ENCODE measurements at places on chromosomes 5 and 9.

DNA sequence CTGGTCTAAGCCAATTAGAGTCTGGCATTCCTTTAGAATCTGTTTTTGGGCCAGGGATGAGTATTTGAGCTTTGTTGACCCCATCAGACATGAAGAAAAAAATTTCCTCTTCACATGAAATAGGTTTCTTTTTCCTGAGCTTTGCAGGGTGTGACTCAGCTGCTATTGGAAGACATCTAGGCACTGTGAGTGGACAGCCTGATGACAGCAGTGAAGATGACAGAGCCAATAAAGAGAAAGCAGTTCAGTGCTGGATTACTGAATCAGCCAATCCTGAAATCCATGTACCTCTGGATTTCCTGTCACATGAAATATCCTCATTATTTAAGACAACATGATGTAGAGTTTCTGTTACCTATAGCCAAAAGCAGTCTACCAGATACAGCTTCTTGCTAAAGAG lies 51.3 kb upstream of the GRIA1 start:
- no peak for DNase-seq

GRCh38 chr5:54986269-54986654 lies 869 bp upstream of the ESM1 start:
- DNase-seq, result no peak

DNA sequence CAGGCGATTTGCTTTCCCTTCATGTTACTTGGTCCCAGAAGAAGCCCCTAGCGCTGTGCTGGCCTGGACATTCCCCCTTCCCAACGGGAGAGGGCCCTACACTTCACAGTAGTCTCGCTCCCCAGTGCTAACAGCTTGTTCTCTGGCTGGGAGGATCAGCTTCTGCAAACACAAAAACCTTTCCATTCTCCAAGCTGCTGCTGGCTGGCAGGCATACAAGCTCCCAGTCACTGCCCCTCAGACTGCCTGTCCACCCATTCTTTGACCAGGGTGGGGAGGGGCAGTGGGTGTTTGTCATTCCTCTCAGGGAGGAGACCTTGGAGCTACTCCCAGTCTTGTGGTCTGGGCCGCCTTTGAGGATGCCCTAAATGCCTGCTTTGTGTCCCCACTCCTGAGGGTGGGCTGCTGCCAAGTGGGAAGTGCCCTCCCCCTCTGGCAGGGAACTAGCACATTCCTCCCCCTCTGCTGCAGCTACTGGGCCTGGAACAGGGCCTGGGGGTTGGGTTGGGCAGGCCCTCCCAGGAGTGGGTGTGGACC lies 20.8 kb downstream of the ENHO start:
- DNase-seq, result peak; percentile 81

DNA sequence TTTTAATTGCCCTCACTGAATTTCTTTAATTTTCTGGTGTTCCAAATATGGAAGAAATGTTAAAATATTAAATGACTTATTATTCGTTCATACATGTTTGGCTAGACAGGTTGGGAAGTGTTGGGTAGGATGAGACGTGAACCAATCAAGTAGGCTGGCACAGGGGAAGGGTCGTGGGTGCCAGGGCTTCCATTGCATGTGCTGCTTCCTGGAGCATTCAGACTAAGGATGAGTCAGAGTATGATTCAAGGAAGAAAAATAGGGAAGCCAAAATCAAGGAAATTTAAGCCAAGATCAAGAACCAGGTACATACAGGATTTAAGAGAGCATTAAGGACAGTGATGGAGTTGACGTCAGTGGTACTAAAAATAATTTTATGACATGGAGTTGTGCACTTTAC lies 2068.0 kb downstream of the MAT2B start:
- no peak for DNase-seq

DNA sequence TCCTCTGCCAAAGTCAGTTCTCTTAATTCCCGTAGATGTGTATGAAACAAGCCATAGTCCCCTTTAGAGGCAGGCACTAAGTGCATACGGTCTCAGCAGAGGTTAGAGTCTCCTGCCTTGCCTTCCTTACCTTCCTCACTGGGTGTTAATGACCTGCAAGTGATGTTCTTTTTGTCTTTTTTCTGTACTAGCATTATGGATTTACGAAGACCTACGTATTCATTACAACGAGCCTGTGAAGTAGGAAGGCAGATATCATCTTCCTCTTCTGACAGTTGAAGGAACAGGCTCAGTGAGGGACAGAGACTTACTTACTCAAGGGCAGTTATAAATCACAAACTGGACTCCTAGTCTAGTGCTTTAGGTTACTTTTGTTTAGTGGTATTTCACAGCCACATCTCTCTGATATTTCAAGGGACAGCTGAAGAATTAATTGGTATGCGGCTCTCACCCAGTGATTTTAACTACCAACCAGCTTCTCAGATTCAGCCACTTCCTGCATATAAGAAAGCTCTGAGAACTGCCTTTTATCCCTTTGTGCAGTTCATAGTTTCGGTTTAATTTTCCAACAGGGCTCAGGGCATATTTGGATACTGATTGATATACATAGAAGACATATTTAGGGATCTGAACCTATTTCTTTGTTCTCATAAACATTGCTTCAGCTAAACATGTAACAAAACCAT lies 85.1 kb upstream of the CKMT2 start:
- DNase-seq, result no peak

Measured in HT-29 (cell line).